ENCODE measurements at places on chromosomes 6 and 20.

- no peak for DNase-seq
Measured at GRCh38 chr6:118758946-118759345, 107.6 kb upstream of the CEP85L start.

- DNase-seq: no peak
Measured at GRCh38 chr6:78243519-78243918, 590.7 kb downstream of the MEI4 start.

- no peak for DNase-seq
Measured at GRCh38 chr6:43669922-43670622, 17.5 kb downstream of the MRPS18A start.

- DNase-seq: no peak
Measured at GRCh38 chr6:24125980-24126379, at the start of gene NRSN1. NRSN1 (plus strand) TSS chr6:24126215; CDS start chr6:24134328, 8,113 bp downstream.

DNA sequence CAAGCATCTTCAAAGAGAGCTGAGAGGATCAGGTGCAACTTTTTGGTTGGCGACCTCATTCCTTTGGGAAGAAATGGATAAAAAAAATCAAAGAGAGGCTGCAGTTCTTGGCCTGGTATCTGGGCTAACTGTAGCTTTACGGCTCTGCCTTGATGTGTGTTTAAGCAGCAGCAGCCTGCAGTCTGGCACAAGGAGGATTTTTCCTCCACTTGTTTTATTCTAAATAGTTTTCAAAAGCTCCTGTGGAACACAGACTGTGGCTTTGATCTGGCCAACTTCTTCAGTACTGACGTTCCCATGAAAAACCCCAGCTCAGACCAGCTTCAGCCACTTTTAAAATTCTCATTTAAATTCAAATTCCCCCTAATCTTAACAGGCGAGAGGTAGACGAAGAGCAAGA lies 137.3 kb downstream of the HDGFL1 start:
- no peak for DNase-seq

DNA sequence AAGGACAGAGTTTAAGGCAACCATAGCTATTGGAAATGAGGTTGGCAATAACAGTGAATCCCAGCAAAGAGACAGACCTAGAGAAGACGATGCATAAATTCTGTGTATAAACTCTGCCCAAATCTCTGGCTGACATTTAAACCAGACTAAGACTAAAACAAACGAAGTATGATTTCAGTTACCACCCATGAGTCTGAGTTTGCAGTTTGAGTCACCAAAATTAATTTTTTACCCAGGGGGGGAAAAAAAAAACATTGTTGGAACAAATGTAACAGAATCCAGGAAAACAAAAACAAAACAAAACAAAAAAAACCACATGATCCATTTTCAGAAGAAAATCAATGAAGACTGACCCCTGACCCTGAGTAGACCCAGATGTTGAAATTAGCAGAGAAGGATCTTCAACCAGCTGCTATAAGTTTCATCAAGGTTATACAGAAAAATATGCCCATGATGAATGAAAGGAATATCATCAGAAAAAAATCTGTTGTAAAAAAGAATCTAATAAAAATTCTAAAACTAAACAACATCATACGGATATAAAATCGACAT lies 190.8 kb downstream of the GMDS start:
- no peak for DNase-seq

DNA sequence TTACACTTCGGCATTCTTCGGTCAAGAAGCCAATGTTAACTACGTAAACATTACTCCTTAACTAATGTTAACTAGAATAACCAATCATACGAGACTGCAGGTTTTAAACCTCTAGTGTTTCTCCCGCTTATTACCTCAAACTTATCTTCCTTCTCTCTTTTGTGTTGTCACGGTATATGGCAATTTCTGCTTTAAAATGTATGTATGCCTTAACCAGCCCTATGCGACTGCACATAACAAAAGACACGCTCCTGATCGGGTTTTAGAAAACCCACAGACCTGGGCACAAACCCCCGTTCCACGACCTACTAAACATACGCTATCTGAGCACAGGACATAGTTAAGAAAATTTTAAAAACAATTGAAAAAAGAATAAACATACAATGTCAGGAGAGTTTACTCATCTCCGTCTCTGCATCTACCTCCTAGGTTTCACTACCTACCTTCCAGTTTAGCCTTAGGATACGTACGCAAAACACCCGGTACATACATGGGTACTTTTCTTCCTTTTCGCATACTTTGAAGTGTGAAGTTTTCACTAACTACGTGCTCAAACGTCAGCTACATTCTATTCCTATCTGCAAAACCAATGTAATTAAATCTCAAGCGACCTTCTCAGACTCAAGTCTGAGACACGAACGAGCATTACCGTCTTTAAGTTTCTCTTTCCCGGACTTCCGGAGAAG lies 1.1 kb downstream of the CD164 start:
- no peak for DNase-seq

DNA sequence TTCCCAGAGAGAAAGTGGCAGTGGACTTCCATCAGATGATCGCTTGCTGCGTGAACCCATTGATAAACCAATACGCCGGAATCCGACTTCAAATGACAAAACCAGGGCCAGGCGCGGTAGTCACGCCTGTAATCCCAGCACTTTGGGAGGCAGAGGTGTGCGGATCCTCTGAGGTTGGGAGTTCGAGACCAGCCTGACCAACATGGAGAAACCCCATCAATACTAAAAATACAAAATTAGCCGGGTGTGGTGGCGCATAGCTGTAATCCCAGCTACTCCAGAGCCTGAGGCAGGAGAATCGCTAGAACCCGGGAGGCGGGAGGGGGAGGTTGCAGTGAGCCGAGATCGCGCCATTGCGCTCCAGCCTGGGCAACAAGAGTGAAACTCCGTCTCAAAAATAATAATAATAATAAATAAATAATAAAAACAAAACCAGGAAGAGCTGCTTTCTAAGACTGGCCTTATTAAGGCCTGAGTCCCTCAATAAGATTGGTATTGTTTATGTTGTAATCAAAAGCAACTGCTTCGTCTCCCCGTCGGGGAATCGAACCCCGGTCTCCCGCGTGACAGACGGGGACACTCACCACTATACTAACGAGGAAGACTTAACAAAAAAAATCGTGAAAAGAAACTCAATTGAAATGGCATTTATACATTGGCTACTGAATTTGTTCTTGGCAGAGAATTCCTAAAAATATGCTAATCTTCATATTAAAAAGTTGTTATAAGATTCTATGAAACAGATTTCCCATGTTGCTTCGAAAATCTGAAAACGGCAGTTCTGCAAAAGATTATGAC lies 110.2 kb upstream of the ZNF184 start:
- DNase-seq: no peak

- no peak for DNase-seq
Measured at GRCh38 chr20:49276961-49277785, 684 bp downstream of the ZNFX1 start.

DNA sequence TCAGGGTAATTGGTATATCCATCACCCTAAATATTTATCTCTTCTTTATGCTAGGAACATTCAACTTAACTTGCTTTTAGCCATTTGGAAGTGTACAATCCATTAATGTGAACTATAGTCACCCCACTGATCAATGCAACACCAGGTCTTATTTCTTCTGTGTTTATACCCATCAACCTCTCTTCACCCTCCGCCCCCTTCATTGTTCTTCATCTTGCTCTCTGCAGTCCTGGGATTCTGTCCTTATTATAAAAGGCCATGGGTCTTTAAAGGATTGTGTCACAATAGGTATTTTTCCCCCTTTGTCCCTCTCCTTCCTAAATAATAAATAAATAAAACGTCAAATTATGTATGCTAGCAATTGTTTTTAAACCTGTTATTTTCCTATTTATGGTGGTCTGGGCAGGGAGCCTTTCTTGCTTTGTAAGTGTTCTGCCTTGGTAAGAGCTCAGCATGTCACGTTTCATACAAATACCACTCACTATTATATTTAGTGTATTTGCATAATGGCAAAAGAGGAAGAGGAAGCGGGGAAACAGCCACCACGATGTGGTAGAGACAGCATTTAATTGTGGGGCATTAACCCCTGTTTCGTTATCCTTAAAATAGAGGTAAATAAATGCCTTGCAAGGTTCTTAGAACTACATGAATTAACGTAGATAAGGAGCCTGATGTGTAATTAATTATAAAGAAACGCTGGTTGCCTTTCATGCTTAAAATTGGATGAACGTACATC lies 1.9 kb downstream of the ABRACL start:
- DNase-seq: no peak

Data from effector CD8-positive, alpha-beta T cell (primary cell).